Parietal lobe (tissue), 2 donors: ENCODE measurements at places on chromosomes 5 and 9. TPM values are rescaled to one million over a fixed set of nuclear protein-coding genes. Genes with fewer than 3 reads are reported as not detected.

Gene KLHL9
- 73.6 TPM for total RNA-seq

Gene TRIM7
- 2.5 TPM for total RNA-seq

Gene DMRT3
- not detected for total RNA-seq

Gene DDX46
- total RNA-seq, result 63.2 TPM

Gene PHAX
- total RNA-seq, result 70.4 TPM

Gene HEMGN
- 0.94 TPM for total RNA-seq

Gene SLC6A19
- total RNA-seq, result not detected

Gene ORM1
- not detected for total RNA-seq

Gene CHD1
- total RNA-seq, result 126 TPM

Gene BNC2
- 0.31 TPM for total RNA-seq

Gene TAF11L5
- total RNA-seq, result not detected

Gene GFI1B
- not detected for total RNA-seq

Gene GARIN3
- not detected for total RNA-seq

Gene KCTD16
- total RNA-seq, result 28.5 TPM

Gene BAAT
- 0.31 TPM for total RNA-seq
